ENCODE measurements at places on chromosomes 13 and 19.

DNA sequence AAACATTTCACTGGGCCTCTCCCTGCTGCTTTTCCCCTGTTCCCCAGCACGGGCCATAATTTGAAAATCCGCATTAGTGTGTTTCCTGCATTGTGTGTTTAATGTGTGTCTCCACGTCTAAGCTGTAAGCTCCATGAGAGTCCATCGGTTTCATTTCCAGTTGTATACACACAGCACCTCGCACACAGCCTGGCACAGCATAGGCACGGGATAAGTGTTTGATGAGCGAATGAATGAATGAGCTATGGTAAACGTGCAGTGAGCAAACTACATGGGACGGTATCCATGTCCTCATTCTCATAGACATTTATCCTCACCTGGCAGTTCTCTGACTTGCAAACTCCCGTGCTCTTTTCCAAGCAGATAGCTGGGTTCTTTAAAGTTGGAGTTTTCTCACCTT is 106.1 kb downstream of the RAB20 start:
- no peak for DNase-seq

- no peak for DNase-seq
Measured at GRCh38 chr13:20787180-20787579, 13.4 kb upstream of the EEF1AKMT1 start.

GRCh38 chr13:90070362-90070761 is 1277.1 kb upstream of the MIR17HG start:
- no peak for DNase-seq

- DNase-seq: no peak
Measured at GRCh38 chr13:80463673-80464352, 122.9 kb upstream of the SPRY2 start.

GRCh38 chr13:73250061-73250460 is 191.3 kb downstream of the KLF5 start:
- DNase-seq: no peak

GRCh38 chr19:3642987-3643673 is 16.5 kb upstream of the CACTIN start:
- DNase-seq: no peak

GRCh38 chr13:114296448-114296847 is 15.0 kb downstream of the UPF3A start:
- no peak for DNase-seq

DNA sequence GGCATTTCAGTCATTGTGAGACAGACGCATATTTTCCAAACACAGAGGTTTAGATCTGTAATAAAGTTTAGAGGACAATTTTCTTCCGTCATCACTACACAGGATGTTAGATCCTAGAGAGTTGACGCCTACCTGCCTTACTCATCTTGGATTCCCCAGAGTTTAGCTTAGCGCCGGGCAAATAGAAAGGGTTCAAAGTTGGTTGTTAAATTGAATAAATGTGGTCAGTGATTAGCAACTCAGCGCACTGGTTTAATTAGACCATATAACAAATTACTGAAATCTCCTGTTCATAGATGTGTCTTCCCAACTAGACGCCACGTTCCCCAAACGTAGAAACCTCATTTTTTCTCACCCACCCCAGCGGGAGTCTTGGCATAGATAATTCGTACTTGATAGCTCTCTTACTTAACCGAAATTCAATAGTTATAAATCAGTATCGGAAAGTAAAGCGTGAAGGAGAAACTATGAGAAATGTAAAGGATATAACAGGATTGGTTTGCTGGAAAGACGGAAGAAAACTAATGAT is 726 bp upstream of the UFM1 start:
- DNase-seq: peak; percentile 28

DNA sequence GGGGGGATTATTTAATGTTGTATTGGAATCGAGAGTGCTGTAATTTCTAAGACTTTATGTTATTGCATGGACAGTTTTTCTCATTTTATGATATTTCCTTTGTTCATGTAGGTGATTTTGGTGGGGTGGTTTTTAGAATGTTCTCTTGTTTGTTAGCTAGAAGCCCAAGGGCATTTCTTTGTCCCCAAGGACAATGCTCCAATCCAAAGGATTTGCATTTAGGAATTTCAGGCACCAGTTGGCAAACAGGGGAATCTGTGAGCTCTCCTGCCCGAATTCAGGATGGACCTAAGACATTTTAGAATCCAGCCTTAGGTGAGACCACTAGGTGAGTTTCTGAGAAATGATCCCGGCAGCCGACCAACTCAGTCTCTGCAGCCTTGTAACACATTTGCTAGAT is 324.9 kb downstream of the KCNRG start:
- DNase-seq: no peak

DNA sequence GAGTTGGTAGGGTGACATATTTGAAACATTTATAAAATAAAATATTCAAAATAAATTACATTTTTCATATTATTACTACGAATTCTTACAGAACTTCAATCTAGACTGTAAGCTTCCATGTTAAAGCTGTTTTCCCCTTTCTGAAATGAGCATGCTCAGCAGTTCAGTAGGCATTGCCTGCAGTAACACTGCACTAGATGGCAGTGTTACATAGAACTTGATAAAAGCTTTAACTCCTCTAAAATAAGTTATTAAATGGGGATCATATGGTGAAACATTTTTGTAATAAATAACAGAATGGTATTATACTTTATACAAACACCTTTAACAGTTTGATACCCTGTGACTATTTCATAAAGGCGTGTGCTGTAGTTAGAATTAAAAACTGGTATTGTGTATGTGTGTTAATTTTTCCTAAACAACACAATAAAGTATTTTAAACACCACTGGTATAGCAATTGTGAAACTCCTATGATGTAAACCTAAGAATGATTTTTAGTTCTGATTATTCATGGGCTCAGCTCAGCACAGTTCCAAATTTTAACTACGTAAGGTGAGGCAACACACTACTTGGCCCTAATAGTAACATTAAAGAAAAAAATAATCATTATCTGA is 11.6 kb upstream of the GPR18 start:
- DNase-seq: peak; percentile 68

DNA sequence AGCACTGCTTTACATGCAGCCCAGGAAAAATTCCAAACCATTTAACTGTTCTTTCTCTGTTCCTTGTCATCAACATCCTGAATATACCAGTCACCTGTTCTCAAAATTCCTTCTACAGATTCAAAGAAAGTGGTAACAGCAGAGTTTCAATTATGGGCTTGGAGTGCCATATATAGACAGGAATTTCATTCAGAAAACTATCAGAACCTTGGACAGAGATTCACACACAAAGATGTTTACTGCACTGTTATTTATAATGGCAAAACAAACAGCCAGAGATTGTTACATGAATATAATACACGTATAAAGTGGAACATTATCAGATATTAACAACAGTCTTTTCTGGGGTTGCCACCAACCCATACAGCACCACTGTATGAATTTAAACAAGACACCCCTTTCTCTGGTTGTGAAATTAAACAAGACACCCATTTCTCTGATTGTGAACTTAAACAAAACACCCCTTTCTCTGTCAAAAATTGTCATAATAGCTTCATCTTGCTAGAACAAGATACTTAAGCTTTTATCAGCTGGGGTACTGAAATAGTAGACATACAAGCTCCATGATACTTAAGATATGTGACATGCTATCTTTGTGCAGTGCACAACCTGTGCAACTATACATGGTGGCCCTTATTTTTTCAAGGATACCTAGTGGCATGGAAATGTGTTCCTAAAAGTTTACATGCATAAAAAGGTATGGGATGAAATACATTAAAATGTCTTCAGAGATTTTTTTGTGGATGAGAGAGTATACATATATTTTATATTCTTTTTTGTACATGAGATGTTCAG is 12.6 kb downstream of the CACNA1A start:
- DNase-seq: no peak

GRCh38 chr13:35984776-35985453 is 146.3 kb downstream of the DCLK1 start:
- no peak for DNase-seq

DNA sequence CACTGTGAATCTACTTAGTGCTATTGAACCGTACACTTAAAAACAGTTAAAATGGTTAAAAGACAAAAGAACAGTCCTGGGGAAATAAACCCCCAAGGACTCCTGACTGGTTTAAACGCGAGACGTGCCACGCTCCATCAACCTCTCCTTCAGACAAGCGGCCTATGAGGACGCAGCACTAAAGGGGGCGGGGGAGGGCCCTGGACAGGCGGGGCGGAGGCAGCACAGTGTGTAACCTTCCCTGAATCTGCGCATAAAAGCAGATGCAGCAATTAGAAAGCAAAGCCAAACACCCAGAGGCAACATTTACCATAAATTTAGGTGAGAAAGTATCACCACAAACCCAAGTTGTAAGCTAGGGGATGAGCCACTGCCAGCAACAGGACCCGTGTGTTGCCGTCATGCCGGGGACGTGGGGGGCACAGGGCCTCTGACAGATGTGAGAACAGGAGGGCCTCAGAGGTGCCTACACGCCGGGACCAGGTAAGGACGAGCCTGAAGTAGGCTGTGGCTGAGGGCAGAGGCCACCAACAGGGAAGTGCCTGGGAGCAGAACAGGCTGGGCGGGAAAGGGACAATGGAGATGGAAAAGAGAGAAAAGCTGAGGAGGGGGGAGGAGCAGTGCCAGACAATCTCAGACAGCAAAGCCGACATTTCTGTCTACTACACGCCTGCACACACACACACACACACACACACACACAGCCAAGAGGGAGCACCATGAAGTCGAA is 15.3 kb upstream of the ADPRHL1 start:
- no peak for DNase-seq

DNA sequence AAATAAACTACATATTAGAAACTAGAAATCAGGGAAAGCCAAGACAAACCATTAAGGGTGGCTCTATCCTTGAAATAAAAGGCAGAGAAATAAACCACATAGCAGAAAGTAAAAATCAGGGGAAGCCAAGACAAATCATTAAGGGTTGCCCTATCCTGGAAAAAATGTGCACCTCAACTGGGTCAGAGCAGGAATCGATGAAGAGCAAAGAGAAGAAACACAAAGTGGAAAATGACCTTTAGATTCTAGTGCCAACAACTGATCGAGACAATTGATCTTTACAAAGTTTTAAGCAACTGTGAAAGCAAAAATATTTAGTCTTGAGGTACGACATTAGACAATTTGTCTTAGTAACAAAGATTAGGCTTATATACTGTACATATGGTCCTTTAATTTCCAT is 26.6 kb downstream of the KLF12 start:
- no peak for DNase-seq

DNA sequence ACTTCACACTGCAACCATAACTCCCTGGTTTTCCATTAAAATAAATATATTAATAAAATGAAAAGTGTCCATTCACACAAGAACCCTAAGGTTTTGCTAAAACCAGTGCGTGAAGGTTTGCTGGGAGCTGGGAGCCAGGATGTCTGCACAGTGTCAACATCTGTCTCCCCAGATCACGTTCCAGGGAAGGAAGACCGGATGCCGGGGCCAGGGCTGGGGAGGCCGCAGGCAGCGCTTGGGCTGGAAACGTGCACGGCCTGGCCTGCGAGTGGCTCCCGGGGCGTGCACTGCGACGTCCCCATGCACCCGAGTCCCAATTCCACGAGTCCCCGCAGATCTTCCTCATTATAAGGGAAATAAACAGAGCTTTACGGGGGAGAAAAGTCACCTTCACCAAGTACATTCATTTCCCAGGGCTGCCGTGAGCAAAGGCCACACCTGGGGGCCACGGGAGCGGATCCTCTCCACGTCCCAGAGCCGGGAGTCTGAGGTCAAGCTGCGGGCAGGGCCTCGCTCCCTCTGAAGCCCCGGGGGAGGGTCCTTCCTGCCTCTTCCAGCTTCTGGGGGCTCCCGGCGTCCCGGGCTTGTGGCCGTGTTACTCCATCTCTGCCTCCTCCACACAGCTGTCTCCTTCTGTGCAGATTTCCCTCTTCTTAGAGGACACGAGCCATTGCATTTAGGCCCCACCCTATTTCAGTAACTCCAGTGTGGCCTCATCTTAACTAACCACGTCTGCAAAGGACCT is 12.8 kb downstream of the SHC2 start:
- no peak for DNase-seq

DNA sequence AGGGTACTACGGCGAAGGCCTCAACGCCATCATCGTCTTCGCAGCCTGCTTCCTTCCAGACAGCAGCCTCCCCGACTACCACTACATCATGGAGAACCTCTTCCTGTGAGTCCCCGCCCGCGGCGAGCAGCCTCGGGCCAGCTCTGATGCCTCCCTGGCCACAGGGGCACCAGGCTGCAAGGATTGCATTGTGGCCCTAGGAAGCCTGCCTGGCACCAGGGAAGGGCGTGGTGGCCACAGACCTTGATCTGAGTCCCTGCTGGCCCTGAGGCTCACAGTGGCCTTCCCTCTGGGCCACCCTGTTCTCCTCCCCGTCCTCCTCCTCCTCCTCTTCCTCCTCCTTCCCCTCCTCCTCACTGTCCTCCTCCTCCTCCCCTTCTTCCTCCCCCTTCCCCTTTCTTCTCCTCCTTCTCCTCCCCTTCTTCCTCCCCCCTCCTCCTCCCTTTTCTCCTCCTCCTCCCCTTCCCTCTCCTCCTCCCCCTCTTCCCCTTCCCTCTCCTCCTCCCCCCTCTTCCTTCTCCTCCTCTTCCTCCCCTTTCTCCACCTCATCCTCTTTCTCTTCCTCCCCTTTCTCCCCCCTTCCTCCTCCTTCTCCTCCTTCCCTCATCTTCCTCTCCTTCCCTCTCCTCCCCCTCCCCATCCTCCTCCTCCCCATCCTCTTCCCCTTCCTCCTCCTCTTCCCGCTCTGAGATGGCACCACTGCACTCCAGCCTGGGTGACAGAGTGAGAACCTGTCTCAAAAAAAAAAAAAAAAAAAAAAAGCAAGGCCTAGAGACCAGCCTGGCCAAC is 24.4 kb upstream of the NMRK2 start:
- no peak for DNase-seq

DNA sequence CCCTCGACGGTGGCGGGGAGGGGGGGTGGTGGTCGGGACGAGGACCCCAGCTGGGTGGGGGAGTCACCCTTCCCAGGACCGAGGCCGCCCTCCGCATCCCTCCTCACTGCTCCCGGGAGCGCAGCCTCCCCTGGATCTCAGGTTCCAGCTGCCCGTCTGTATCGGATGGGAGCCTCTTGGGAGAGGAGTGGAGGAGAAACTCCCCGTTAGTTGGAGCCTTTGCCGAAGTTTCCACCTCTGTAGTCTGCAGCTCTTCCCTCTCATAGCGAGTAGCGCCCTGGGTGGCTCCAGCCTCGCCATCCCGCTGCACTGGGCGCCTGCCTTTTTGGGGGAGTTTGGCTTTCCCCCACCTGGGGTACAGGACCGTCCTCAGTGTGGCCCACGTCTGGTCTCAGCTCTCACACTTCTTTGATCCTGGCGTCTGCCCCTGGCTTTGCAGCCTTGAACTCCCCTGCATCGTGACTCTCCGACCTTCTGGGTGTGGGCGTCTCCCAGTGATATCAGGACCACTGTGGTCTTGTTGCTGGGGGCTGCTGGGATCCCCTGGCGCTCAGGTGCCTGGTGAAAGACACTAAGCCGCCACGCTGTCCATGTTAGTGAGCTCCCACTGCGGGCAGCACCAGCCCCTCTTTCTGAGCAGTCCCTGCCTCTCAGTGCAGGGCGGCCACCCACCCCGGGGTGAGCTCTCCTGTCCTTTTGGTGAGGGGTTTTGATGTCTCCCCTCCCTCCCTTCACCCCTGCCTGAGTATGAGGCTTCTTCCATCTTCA is 1.1 kb downstream of the CNOT3 start:
- no peak for DNase-seq

- no peak for DNase-seq
Measured at GRCh38 chr13:26983543-26984320, 187.9 kb downstream of the USP12 start.

GRCh38 chr19:5507065-5507909 is 52.1 kb downstream of the ZNRF4 start:
- DNase-seq: no peak

Measured in fibroblast of skin of back (primary cell).